Stomach (tissue), 19 donors: ENCODE measurements at places on chromosomes 16 and 17. TPM values are rescaled to one million over a fixed set of nuclear protein-coding genes. Genes with fewer than 3 reads are reported as not detected.

GRCh38 chr16:1523581-1524245, 9.8 kb upstream of the TMEM204 start:
- no peak for DNase-seq

- no peak for DNase-seq
Observed at GRCh38 chr16:65744401-65744800, 622.1 kb upstream of the CDH5 start.

DNA sequence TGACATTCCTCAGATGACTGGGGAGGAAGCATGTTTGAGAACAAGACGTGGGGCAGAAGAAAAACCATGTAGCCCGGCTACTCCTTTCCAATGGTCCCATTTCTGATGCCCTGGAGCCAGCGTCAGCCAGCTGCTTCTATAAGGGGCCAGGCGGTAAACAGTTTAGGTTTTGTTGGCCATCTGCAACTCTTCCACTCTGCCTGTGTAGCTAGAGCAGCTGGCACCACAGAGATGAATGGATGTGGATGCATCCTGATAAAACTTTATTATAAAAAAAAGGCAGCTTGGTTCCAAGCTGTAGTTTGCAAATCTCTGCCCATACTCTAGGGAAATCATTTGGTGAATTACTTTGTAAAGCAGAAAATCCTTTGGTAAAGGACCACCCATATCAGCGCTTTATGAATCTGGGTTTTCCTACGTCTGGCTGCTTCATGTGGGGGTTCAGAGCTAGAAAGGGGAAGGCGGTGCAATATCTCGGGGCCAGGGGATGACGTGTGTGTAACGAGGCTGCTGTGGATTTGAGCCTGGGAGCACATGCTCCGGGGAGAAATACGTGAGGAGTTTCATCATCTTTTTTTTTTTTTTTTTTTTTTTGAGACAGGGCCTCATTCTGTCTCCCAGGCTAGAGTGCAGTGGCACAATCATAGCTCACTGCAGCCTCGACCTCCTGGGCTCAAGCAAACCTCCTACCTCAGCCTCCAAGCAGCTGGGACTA, 3.4 kb upstream of the SRL start:
- DNase-seq = peak; percentile 67

- peak; percentile 95 for DNase-seq
Observed at GRCh38 chr17:74987909-74988711, 678 bp downstream of the CDR2L start.

GRCh38 chr17:82494236-82495055, 25.1 kb upstream of the FOXK2 start:
- DNase-seq = peak; percentile 95

Gene PYCARD
- total RNA-seq = 10.5 TPM

Gene SULT1A3
- total RNA-seq = 14.6 TPM

Gene ABI3
- total RNA-seq = 3.1 TPM

Gene CCDC200
- total RNA-seq = not detected
